ENCODE measurements at places on chromosomes 11 and 22.

DNA sequence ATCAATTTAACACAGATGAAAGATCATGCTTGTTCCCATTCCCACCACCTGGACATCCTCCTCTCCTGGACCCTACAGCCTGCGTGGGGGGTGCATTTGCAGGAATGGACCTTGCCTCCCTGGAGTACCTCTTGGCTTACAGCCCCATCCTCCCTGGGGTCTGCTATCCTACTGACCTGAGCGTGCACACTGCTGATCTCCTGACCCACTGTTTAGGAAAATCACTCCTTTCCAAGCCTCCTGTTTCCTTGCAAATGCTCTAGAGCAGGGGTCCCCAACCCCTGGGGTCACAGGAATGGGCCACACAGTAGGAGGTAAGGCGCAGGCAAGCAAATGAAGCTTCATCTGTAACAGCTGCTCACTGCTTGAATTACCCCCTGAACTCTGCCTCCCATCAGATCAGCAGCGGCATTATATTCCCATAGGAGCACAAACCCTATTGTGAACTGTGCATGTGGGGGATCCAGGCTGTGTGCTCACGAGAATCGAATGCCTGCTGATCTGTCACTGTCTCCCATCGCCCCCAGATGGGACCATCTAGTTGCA, 88.2 kb upstream of the SEPTIN5 start:
- DNase-seq: no peak

- DNase-seq: no peak
Observed at GRCh38 chr11:16469968-16470367, 113.6 kb upstream of the SOX6 start.

- DNase-seq: no peak
Observed at GRCh38 chr11:80860632-80861031, 1419.8 kb upstream of the TENM4 start.

- DNase-seq: no peak
Observed at GRCh38 chr22:27882507-27883290, 36.4 kb downstream of the PITPNB start.

- DNase-seq: no peak
Observed at GRCh38 chr11:65869643-65870306, 2.8 kb downstream of the EFEMP2 start.

DNA sequence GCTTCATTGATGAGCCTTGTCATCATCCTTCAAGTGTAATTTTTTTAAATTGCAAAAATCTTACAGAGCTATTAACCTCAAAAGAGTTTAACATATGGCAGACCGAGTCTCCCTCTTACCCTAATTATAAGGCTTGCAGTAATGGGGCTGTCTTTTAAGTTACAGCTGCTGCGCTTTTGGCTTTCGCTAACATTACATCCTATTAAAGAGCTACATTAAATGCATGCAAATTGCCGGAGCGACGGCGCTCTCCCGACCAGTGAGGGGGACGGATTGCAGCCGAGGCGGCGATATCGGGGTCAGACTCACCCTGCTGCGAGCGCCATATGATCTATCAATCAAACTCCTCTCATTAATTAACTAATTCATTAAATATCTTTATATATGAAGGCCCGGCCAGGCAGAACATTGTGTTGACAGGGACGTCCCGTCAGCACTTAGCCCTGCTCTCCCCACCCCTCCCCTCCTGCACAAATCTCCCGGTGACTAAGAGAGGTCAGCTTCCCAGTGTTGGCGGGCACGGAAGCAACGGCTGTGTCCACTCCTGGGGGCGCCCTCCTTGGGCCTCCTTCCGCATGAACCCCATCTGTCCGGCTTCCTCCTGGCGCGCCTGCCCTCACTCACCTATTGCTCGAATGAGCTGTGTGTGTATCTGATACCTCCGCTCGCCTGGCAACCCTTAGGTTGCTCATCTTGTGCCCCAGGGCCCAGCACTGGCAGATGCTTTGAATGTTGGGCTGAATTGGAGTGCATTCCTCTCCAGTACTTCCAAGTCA, 156.0 kb upstream of the CADM1 start:
- no peak for DNase-seq

- no peak for DNase-seq
Observed at GRCh38 chr11:23124249-23124648, 264.0 kb upstream of the CCDC179 start.

GRCh38 chr11:75198278-75198973, 42.1 kb upstream of the TPBGL start:
- no peak for DNase-seq

DNA sequence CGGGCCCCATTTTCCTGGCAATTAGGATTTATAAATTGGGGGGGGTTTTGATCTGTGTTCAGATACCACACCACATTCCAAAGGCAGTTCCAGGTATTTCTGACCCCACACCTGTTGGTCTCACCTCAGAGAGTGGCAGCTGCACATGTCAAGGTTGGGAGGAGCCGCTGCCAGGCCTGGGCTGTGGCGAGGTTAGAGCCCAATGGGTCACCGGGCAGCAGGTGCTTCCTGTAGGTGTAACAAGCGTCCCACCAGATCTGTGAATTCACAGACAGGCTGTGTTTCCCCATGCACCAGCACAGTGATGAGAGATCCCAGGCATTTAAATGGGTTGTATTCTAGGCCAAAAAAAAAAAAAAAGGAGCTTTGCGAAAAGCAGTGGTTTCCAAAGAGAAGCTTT, 58.6 kb downstream of the CABIN1 start:
- DNase-seq: no peak

DNA sequence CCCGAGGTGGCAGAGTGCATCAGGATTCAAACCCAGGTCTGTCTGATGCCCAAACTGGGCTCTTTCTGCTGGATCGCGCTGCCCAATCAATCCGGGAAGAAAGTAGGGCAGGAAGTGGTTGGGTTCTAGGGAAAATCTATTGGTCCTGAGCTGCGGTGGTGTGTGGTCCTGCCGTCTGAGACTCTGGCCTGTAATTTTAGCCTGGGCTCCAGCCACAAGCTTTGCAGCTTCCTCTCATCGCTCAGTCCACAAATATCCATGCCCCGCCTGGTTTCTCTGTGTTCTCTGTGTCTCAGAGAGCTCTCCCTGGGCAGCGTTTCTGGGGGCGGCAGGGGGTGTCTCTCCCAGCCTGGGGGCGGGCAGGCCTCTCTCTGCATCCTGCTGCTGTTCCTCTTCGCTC, 18.7 kb downstream of the CACNG2 start:
- no peak for DNase-seq

DNA sequence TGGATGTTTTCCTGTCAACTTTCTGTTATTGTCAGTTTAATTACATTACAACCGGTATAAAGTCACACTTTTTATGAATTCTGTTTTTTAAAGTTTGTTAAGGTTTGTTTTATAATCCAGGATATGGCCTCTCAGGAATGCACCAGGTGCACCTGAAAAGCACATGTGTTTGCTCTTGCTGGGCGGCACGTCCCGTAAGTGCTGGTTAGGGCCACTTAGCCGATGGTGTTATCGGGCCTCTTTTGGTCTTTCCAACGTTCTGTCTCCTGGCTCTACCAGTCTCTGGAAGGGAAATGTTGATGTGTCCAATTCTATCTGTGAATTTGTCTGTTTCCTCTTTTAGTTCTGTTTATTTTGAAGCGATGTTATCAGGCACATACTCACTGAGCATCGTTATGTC, 695.7 kb downstream of the BRD1 start:
- no peak for DNase-seq

GRCh38 chr22:40482391-40482790, 112.0 kb downstream of the SGSM3 start:
- no peak for DNase-seq

GRCh38 chr11:33804471-33804870, 30.2 kb upstream of the FBXO3 start:
- DNase-seq: no peak

DNA sequence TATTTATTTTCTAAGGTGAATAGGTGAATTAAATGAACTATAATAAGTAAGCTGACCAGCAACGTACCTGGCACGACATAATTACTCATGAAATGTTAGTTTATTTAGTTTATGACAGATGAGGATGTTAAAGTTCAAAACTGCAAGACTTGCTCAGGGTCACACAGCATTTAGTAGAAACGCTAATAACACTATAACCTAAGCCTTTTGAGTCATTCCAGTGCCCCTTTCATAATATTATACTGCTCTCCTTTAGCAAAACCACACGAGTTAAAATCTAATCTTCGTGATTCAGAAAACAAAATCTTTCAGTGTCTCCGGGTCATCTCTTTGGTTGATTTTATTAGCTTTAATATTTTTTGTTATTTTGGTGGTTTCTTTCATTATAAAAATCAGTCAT, 39.6 kb downstream of the BTBD10 start:
- DNase-seq: no peak

DNA sequence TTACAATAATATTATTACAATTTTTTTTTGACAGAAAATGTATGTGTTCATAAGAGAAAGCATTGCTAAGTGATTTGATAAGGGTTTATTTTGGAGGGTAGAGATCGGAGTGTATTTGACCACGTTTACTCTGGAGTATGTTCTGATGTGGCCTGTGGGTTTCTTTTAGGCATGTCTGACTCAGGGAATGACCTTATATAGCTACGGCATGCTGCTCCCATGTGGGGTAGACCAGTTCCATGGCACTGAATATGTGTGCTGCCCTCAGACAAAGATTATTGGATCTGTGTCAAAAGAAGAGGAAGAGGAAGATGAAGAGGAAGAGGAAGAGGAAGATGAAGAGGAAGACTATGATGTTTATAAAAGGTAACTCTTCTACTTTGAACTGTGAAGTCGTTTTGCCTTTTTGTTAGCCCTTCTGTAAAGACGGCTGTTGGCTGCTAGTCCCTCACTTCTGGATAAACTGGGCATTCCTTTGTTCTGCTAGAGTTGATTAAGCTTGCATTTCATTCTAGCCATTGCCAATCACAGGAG, 38.1 kb upstream of the ST14 start:
- peak; percentile 34 for DNase-seq

- DNase-seq: no peak
Observed at GRCh38 chr22:33717694-33718396, 202.4 kb downstream of the LARGE1 start.

GRCh38 chr11:108588287-108588686, 5.3 kb downstream of the EXPH5 start:
- no peak for DNase-seq

DNA sequence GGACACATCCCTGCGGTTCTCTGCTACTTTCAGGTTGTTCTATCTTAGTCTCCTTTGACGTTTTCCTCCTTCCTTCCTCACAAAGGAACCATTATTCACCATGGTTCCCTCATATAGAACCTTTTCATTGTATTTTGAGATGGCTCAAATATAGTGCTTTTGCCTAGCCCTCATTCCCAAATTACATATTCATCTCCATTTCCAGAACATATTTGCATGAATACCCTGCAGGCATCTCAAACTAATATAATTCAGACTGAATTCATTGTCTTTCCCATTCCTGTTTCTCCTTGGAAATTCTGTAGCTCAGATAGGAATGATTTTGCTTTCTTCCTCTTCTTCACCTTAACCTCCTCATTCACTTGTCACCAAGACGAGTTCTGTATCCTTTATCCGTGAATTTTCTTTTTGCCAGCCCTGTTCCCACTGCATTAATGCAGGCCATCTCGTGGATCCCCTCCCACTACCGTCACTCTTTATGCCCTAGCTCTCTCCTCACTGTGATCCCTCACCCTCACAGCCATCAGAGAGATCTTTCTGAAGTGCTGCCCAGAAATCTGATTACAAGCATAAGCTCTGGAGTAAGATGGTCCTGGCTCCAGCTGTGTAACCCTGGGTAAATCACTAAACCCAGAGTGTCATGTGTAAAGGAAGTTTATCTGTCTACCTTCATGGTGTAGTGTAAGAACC, 23.3 kb downstream of the PIWIL4 start:
- DNase-seq: no peak

DNA sequence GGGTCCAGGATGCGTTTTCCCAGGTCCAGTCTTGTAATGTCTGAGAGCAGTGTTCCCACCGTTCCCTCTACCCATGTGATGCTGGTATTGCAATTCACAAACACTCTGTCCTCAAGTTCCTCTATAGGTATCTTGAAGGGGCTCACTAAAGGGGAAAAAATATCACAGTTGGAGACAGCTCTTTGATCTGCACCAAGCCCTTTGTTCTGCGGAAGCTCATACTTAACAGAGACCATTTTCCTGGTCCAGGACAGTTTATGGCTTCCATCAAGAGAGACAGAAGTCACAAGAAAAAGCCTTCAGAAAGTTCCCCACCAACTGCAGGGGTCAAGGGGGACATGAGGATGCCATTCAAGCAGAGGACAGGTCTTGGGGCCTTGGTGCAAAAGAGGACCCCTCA, 2.1 kb downstream of the CD3D start:
- no peak for DNase-seq

DNA sequence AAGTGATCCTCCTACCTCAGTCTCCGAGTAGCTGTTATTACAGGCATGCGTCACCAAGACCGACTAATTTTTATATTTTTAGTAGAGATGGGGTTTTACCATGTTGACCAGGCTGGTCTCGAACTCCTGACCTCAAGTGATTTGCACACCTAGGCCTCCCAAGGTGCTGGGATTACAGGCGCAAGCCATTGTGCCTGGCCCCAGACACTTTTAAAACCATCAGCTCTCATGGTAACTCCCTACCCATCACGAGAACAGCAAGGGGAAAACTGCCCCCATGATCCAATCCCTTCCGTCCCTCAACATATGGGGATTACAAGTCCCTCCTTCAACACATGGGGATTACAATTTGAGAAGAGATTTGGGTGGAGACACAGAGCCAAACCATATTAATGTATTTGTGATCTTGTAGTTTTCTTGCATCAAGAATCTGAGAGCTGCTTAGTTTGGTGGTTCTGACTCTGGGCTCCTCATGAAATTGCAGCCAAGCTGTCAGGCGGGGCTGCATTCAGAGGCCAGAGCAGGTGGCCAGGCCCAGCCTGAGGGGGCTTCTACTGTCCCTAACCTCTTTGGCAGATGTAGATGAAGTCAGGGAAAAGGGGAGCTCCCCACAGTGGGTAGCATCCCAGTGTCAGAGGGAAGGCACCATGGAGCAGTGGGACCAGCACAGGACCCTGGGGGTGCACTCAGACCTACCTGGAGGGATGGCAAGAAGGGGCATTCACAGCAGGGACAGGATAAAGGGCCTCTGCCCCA, 31.2 kb upstream of the PRAME start:
- DNase-seq: no peak

DNA sequence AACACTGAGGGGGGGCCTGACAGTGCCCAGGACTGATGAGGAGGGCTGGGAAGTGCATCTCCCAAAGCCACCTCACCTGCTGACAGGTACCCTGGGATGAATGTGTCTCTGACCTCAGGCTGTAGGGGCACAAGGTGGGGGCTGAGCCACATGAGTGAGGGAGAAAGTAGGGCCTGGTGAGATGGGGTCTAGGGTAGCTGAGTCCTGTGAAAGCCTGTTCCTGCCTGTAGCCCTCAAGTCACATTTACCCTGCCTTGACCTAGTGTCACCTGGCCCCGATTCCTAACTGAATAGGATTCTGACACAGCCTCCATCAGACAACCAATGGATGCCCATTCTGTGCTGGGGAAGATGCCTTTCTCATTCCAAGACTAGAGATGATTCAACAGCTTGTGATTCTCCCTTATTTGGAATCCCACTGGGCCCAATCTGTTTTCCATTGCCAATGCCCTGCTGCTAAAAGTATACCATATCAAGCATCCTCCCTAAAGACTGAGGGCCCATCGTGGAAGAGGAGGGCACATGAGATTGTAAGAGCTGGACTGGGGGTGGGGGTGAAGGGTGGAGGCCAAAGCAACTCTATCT, 11.1 kb upstream of the RFPL1 start:
- no peak for DNase-seq

Measured in AG04450 (cell line).